ENCODE measurements at places on chromosomes 1 and 21.

- no peak for DNase-seq
These were observed 14.0 kb upstream of the DISC1 start for GRCh38 chr1:231612393-231613089.

GRCh38 chr1:203778146-203778545, 13.2 kb downstream of the LAX1 start:
- no peak for DNase-seq

DNA sequence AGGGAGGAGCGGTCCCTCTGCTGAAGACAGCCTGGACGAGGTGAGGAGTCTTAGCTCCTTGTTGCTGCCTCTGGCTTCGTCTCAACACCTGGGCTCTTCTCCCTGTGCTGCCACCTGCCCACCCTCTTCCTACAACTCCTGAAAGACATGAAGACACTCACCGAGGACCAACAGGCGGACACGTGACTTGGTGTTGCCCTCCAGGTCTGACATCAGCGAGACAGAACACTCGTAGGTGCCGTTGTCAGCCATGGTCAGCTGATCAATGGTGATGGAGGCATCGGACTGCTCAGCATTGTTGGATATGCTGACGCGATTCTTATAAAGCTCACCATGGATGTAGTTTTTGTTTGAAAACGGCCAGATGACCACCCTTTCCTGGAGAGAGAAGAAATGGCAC, 21.4 kb downstream of the GPA33 start:
- no peak for DNase-seq

DNA sequence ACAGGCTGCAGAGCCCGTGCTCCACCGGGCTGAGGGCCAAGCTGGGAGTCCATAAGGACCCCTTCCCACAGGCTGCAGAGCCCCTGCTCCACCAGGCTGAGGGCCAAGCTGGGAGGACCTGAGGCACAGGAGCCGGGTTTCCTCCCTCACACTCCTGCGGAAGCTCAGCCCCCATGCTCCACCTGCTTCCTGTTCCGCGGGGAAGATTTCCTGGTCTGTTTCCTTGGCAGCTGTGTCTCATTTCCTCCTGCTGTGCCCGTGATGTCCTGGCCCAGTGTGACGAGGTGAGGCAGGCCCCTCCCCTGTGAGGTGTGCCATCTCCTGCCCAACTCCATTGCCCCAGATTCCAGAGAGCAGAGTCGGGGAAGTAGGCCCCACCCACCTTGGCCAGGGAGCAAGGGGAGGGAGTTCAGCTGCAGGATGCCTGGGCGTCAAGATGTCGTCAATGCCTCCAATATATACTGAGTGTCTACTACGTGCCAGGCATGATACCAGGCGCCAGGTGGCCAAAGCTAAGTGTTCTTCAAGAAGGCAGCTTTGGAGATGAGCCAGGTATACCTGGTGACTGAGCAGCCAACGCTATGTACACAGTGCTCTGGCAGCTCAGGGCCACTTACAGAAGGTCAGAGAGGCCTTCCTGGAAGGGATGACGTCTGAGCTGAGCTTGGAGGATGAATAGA, 58.8 kb downstream of the NAV1 start:
- DNase-seq, result no peak

GRCh38 chr1:23799570-23800399, 769 bp downstream of the GALE start:
- no peak for DNase-seq
